ENCODE measurements at places on chromosomes 6 and 20. TPM values are rescaled to one million over a fixed set of nuclear protein-coding genes. Genes with fewer than 3 reads are reported as not detected.
A peak's percentile ranks its signal among the peaks of the same experiment; 100 is the strongest.

- H3K27ac ChIP-seq = peak overlapping the region; percentile 95
- no peaks in the 10 kb centered on the region for H3K36me3 ChIP-seq
Observed at GRCh38 chr6:52992980-52993920, 1.8 kb downstream of the GSTA4 start.

- H3K4me1 ChIP-seq = no peaks in the 10 kb centered on the region
- H3K4me3 ChIP-seq = no peak overlapping the region
- peak; percentile 12 for DNase-seq
- no peaks in the 10 kb centered on the region for H3K36me3 ChIP-seq
- no peak overlapping the region for H3K27ac ChIP-seq
Observed at GRCh38 chr20:57124800-57125517, 141.5 kb downstream of the BMP7 start.

DNA sequence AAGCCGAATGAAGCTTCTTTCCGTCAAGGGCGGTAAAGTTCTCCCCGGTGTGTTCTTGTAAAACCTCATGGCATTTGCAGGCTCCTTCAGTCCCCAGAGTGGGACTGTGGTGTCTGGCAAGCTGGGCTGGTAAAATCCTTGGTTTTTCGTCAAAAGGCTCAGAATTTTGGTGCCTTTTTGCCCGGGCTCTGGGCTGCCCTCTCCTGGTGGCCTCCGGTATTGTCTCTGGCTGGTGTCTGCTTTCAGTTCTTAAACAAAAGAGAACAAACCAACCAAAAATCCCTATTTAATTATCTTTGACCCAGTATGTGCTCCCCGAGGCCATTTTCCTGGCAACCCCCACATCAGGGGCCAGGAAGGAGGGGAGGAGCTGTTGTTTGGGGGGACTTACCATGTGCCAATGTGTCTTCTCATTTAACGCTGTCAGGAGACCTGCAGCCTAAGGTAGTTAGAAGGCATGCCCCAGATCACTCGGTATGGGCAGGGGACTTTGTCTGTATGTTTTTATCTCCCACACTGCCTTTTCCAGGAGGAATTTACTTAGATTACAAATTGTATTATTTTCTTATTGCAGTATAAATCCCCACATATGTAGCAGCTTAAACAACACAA lies 11.1 kb downstream of the CDH4 start:
- H3K4me1 ChIP-seq = no peaks in the 10 kb centered on the region
- H3K27me3 ChIP-seq = peaks cover 15% of the 10 kb centered on the region
- H3K4me3 ChIP-seq = no peak overlapping the region
- H3K36me3 ChIP-seq = no peaks in the 10 kb centered on the region
- peak; percentile 56 for DNase-seq

- no peak overlapping the region for H3K4me3 ChIP-seq
- no peak for DNase-seq
- peaks cover 100% of the 10 kb centered on the region for H3K36me3 ChIP-seq
- no peaks in the 10 kb centered on the region for H3K4me1 ChIP-seq
- no peaks in the 10 kb centered on the region for H3K27me3 ChIP-seq
Observed at GRCh38 chr6:85612690-85613474, 19.2 kb upstream of the SNX14 start.

DNA sequence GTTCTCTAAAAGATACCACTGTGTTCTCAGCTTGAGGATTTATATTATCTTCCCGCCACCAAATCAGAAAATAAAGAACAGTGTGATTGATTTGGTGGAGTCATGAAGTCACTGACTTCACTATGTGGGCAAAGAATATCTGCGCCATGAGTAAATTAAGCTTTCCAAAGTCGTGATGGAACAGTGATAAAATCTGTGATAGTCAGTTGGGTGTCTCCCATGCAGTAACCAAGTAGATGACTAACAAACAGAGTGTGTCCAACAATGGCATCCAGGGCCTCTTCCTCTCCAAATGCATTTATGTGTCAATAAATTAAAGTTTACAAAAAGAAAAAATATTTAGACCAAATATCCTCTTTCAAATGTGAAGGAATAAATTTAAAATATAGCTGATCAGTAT lies 87.0 kb upstream of the DST start:
- H3K27me3 ChIP-seq = no peaks in the 10 kb centered on the region
- H3K27ac ChIP-seq = peak overlapping the region; percentile 81
- peaks cover 81% of the 10 kb centered on the region for H3K4me1 ChIP-seq
- H3K36me3 ChIP-seq = no peaks in the 10 kb centered on the region
- no peak for DNase-seq
- H3K4me3 ChIP-seq = no peak overlapping the region

DNA sequence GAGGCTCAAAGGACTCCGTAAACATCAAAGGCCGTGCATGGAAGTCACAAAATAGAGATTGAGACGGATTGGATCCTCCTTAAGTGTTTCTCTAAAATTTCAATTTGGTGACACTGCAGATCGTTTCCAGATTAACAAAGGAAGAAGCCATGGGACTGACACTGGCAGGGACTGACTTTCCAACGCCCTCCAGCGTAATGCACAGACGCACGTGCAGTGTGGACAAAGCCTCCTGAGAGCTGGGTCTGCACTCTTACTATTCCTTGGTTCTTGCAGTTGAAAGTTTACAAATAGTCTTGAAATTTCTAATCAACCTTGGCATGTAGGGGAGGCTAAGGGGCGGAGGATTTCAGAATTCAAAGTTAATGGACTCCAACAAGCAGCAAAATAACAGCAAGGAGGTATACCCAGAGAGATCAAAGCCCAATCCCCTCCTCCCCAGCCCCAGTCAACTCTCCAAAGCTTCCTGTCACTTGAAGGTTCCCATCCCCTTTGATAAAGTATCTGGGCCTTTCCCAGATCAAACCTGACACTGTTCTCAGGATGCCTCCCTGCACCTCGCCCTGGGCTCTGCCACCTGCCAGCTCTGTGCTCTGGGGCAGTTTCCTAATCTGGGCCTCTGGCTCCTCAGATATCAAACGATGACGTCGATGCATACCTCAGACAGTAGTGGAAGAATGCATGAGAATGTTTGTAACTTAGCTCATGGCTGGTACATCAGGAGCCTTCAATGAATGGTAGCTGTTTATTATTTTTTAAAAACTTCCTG lies 106.5 kb upstream of the TRAF3IP2 start:
- H3K27me3 ChIP-seq = no peaks in the 10 kb centered on the region
- H3K4me1 ChIP-seq = peaks cover 17% of the 10 kb centered on the region
- H3K27ac ChIP-seq = no peak overlapping the region
- H3K36me3 ChIP-seq = peaks cover 8% of the 10 kb centered on the region
- no peak for DNase-seq
- H3K4me3 ChIP-seq = no peak overlapping the region

- no peaks in the 10 kb centered on the region for H3K4me1 ChIP-seq
- no peak overlapping the region for H3K4me3 ChIP-seq
- DNase-seq = no peak
- H3K27ac ChIP-seq = no peak overlapping the region
- H3K27me3 ChIP-seq = no peaks in the 10 kb centered on the region
Observed at GRCh38 chr6:117733341-117733740, 58.1 kb downstream of the NUS1 start.

DNA sequence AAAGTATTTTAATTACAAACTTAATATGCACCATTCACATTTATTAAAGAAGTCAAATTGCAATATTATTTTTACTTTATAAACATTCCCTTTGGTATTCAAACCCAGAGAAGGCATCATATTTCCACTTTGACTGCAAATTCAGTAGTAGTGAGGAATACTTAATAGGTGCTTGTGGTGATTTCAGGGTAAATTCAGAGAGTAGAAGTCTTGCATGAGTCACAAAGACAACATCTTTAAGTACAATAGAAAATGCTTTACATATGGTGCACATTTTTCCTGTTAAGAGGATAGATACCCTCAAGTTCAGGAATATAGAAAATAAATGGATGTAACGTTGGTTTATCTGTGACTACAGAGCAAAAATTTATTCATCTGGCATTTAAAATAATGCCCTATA lies 390.2 kb downstream of the TENT5A start:
- H3K27me3 ChIP-seq = no peaks in the 10 kb centered on the region
- no peaks in the 10 kb centered on the region for H3K4me1 ChIP-seq
- no peak overlapping the region for H3K27ac ChIP-seq
- no peaks in the 10 kb centered on the region for H3K36me3 ChIP-seq
- DNase-seq = no peak

The KLHDC3 gene
- total RNA-seq = 109 TPM

DNA sequence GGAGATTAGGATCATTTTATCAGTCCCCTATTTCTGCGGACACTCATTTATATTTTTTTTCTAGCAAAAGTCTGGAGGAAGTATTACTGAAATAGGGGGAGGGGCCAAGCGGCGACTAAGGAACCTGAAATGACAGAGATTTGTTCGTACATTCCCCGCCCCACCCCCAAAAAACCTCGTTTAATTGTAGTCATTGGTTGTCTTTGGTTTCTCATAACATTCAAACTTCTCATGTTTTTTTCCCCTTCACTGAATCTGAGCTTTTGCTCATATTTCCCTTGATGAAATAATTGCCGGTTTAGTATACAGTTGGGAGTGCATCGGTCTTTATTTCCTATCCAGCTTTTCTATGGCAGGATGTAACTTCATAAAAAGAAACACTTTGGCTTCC lies 768 bp upstream of the FYN start:
- no peak for DNase-seq
- H3K27ac ChIP-seq = no peak overlapping the region
- H3K4me1 ChIP-seq = peaks cover 12% of the 10 kb centered on the region
- no peaks in the 10 kb centered on the region for H3K27me3 ChIP-seq
- peaks cover 6% of the 10 kb centered on the region for H3K36me3 ChIP-seq
- peak overlapping the region; percentile 82 for H3K4me3 ChIP-seq
